Upper lobe of right lung (tissue), 1 donor: ENCODE measurements at places on chromosomes 7 and 10.

DNA sequence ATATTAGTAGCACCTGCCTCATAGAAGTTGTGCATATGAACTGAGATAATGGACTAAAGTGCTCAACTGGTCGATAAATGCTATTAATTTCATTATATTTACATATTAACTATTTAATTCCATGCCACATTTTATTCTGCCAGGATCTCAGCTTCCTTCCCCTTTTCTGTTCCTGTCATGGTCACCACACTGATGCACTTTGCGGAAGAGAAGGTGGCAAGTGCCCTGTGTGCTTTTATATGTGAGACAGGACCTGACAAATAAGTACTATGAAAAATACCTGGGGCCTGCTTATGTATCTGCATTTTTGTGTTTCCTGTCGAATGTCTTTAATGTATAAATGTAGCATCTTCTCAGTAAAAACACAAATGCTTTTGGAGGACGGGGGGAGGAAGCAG, 12.2 kb downstream of the ATP6V0E2 start:
- H3K36me3 ChIP-seq = no peaks in the 10 kb centered on the region
- H3K4me3 ChIP-seq = no peak overlapping the region
- peaks cover 6% of the 10 kb centered on the region for H3K4me1 ChIP-seq
- H3K27ac ChIP-seq = no peak overlapping the region

GRCh38 chr10:11631890-11632587, 20.6 kb upstream of the USP6NL start:
- H3K4me3 ChIP-seq = no peak overlapping the region
- H3K27me3 ChIP-seq = no peaks in the 10 kb centered on the region
- no peaks in the 10 kb centered on the region for H3K4me1 ChIP-seq

GRCh38 chr7:11557627-11558026, 274.4 kb downstream of the THSD7A start:
- H3K27ac ChIP-seq = no peak overlapping the region
- H3K4me3 ChIP-seq = no peak overlapping the region
- no peaks in the 10 kb centered on the region for H3K36me3 ChIP-seq
- H3K4me1 ChIP-seq = no peaks in the 10 kb centered on the region

- peaks cover 3% of the 10 kb centered on the region for H3K4me1 ChIP-seq
- H3K27ac ChIP-seq = no peak overlapping the region
- H3K36me3 ChIP-seq = peaks cover 14% of the 10 kb centered on the region
- no peak for DNase-seq
Measured at GRCh38 chr7:151572136-151572535, 52.4 kb upstream of the RHEB start.

DNA sequence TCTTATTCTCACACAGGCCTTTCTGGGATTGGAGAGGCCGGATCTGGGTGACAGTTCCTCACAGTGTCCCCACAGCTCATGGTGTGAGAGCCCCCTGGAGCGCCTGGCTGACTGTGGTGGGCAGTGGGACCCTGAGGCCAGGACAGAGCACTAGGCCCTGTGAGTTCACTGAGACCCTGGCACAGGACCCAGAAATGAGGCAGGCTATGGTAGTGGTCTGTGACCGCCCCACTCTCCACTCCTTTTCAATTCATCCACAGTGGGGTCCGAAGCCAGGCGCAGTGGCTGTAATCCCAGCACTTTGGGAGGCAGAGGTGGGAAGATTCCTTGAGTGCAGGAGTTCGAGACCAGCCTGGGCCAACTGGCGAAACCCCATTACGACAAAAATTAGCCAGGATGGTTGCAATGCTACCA, 95.9 kb upstream of the TNRC18 start:
- H3K4me3 ChIP-seq = no peak overlapping the region
- H3K27me3 ChIP-seq = no peaks in the 10 kb centered on the region
- no peak for DNase-seq
- H3K36me3 ChIP-seq = no peaks in the 10 kb centered on the region
- H3K4me1 ChIP-seq = peaks cover 6% of the 10 kb centered on the region
- no peak overlapping the region for H3K27ac ChIP-seq

DNA sequence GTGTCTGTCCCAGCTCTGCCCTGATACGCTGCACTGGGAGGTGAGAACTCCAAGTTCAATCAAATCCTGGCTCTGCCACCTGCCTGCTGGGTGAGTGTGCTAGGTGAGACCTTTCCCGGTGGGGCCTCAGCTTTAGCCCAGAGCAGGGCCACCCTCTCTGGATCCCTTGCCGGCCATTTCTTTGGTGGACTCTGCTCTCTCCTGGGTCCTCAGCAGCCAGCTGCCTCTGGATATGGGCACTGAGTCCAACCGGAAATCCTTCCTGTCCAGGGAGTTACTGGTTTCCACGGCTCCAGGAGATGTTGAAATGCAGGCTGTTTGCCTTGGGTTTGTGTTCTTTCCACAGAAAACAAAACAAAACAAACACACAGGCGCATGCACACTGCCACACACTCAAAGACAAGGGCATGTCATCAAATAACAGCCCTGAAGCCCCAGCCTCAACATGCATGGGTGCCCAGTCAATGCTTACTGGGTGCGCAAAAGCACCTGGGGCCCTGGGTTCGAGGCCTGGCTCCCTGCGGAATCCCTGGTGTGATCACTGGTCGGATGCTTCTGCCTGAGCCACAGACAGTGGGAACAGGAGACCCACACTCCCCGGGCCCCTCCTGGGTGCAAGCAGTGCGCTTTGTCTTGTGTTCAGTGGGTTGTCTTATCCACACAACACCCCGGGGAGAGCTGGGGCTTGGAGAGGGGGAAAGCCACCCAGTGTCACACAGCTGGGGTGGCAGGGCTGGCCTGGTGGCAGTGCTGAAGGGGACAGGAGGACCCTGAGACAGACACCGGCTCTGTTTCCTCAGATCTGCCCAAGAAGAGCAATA, 33.1 kb downstream of the PPIF start:
- H3K36me3 ChIP-seq = no peaks in the 10 kb centered on the region
- peak overlapping the region; percentile 74 for H3K27ac ChIP-seq
- no peak for DNase-seq

GRCh38 chr7:121493553-121493952, 97.4 kb upstream of the FAM3C start:
- no peak overlapping the region for H3K27ac ChIP-seq
- H3K4me3 ChIP-seq = no peak overlapping the region
- no peaks in the 10 kb centered on the region for H3K36me3 ChIP-seq

DNA sequence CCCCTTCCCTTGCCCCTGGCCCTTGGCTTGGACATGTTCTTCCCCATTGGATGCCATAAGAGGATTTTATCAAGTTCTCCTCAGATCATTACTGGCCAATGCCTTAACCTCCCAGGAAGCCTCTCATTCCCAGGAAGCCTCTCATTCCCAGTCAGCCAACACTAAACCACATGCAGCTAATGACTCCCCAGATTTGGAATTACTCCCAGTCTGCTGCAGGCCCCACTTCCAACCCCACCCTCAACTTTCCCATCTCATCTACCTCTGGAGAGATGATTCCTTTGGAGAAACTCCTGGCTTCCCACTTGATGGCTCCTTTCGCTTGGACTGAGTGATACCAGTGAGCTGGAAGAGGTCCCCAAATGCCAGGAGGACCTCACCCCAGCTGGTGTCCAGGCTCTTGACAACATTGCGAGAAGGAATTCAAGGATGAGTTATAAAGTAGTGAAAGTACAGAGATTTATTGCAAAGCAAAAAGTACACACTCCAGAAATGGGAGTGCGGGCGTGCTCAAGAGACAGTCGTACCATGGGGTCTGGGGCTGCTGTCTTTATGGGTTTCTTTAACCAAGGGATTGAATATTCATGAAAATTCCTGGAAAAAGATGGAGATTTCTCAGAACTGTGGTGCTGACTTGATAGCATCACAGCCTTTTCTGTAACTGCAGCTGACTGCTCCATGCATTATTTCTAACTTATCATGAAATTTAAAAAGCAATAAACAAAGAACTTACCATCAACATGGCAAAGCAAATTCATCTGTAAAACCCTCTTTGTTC, 117.2 kb upstream of the ADCY1 start:
- H3K27me3 ChIP-seq = peaks cover 8% of the 10 kb centered on the region
- no peak overlapping the region for H3K27ac ChIP-seq
- no peaks in the 10 kb centered on the region for H3K36me3 ChIP-seq
- no peak overlapping the region for H3K4me3 ChIP-seq
- no peaks in the 10 kb centered on the region for H3K4me1 ChIP-seq

DNA sequence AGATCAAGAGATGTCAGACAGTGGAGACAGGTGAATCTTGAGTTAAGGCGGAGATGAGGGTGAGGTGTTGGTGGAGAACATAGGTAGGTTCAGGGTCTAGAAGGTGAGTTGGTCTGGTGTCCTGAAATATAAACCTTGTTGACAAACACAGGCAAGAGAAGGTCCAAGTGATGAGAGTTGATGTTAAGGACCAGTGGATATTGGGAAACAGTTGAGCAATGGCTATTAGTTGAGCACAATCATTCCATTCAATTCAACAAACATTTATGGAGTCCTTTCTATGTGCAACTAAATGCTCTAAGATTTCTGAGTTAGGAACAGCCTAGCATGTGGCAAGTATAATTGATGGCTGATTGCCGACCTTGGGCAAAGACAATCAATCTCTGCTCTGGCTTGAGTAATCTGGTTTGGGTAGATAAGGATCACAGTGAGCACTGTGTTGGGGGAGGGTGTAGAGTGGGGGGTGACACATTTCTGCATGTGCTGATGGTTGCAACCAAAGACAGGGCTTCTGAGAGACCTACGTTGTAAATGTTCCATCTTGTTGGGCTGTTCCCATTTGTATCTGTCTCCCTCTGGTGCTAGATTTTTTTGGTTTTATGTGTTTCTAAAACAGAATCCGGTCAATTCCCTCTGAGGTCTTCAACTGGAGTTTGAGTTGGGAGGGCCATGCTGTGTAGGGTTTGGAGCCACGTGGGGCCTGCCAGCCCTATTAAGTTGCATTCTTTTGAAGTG, 201.1 kb downstream of the BAMBI start:
- H3K27me3 ChIP-seq = no peaks in the 10 kb centered on the region
- H3K36me3 ChIP-seq = no peaks in the 10 kb centered on the region
- H3K4me3 ChIP-seq = no peak overlapping the region
- DNase-seq = no peak
- H3K27ac ChIP-seq = no peak overlapping the region

GRCh38 chr7:16564909-16565426, 38.3 kb downstream of the LRRC72 start:
- DNase-seq = no peak
- no peak overlapping the region for H3K4me3 ChIP-seq
- no peaks in the 10 kb centered on the region for H3K36me3 ChIP-seq
- H3K27ac ChIP-seq = no peak overlapping the region
- H3K4me1 ChIP-seq = no peaks in the 10 kb centered on the region

DNA sequence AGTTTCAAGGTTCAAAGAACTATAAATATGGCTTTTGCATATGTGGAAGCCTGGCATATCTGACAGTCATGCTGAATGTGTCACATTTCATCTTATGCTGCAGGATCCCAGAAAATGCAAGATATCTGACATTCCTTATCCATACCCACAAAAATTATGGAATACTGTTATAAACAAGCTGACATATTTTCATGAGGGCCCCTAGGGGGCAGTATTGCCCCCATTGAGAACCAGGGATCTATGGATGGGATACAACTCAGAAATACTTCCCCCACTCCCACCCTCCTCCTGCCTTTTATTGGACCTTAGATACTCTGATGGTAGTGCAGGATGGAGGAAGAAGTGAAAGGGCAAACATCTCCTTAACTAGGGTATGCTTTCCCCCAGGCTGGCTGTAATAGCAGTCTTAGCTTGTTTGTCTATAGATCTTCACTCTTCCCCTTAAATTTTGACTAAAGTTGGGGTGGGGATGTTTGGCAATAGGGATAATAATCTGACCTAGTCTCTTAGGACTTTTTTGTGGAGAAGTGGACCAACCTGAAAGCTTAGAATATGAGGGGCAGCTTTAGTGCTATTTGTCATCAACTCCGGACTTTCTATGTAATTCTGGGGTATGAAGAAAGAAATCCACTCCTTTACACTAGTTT, 3.5 kb upstream of the GNGT1 start:
- no peaks in the 10 kb centered on the region for H3K4me1 ChIP-seq
- DNase-seq = no peak
- H3K36me3 ChIP-seq = no peaks in the 10 kb centered on the region
- H3K27ac ChIP-seq = no peak overlapping the region
- H3K27me3 ChIP-seq = no peaks in the 10 kb centered on the region

- no peaks in the 10 kb centered on the region for H3K27me3 ChIP-seq
- H3K27ac ChIP-seq = no peak overlapping the region
- no peaks in the 10 kb centered on the region for H3K4me1 ChIP-seq
Measured at GRCh38 chr7:113314594-113314993, 196.2 kb upstream of the SMIM30 start.

GRCh38 chr10:6074489-6075301, 12.5 kb upstream of the IL2RA start:
- H3K27me3 ChIP-seq = no peaks in the 10 kb centered on the region
- H3K4me3 ChIP-seq = no peak overlapping the region
- H3K4me1 ChIP-seq = peaks cover 22% of the 10 kb centered on the region
- no peak for DNase-seq
- H3K36me3 ChIP-seq = no peaks in the 10 kb centered on the region
- H3K27ac ChIP-seq = no peak overlapping the region

GRCh38 chr7:114190387-114190786, 224.2 kb upstream of the FOXP2 start:
- no peaks in the 10 kb centered on the region for H3K36me3 ChIP-seq
- H3K27ac ChIP-seq = no peak overlapping the region
- H3K4me3 ChIP-seq = no peak overlapping the region
- H3K27me3 ChIP-seq = no peaks in the 10 kb centered on the region
- no peak for DNase-seq

GRCh38 chr10:128095027-128095752, 31.0 kb downstream of the MKI67 start:
- no peaks in the 10 kb centered on the region for H3K4me1 ChIP-seq
- H3K27me3 ChIP-seq = no peaks in the 10 kb centered on the region
- no peaks in the 10 kb centered on the region for H3K36me3 ChIP-seq
- DNase-seq = no peak
- H3K4me3 ChIP-seq = no peak overlapping the region
- H3K27ac ChIP-seq = no peak overlapping the region

- H3K27ac ChIP-seq = no peak overlapping the region
- H3K27me3 ChIP-seq = no peaks in the 10 kb centered on the region
- H3K36me3 ChIP-seq = no peaks in the 10 kb centered on the region
Measured at GRCh38 chr10:105674448-105674847, 1033.4 kb downstream of the SORCS3 start.

- H3K27ac ChIP-seq = no peak overlapping the region
- peaks cover 30% of the 10 kb centered on the region for H3K27me3 ChIP-seq
- H3K4me3 ChIP-seq = no peak overlapping the region
- no peak for DNase-seq
Measured at GRCh38 chr10:107166403-107166802, 1.9 kb upstream of the SORCS1 start.

DNA sequence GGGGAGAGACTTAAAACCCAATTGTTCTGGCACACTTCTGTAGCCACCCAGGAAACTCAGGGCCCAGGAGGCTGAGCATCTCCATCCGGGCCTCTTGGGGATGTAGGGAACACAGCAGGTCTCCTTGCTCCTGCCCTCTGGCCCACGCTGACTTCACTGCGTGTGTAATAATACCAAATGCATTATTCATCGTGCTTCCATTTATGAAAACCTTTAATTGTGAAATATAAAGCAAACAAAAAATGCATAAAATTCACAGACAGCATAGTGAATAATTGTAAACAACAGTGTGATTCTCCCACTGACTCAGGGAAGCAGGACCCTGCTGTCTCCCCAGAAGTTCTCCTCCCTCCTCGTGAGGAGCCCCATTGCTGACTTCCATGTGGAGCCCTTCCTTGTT, 70.3 kb upstream of the SHH start:
- H3K4me1 ChIP-seq = no peaks in the 10 kb centered on the region
- no peaks in the 10 kb centered on the region for H3K27me3 ChIP-seq
- H3K36me3 ChIP-seq = no peaks in the 10 kb centered on the region
- no peak overlapping the region for H3K4me3 ChIP-seq
- H3K27ac ChIP-seq = no peak overlapping the region

GRCh38 chr7:83178066-83178465, 15.4 kb upstream of the PCLO start:
- H3K36me3 ChIP-seq = no peaks in the 10 kb centered on the region
- DNase-seq = no peak
- no peak overlapping the region for H3K27ac ChIP-seq
- H3K27me3 ChIP-seq = no peaks in the 10 kb centered on the region
